ENCODE measurements at places on chromosomes 11 and 22. TPM values are rescaled to one million over a fixed set of nuclear protein-coding genes. Genes with fewer than 3 reads are reported as not detected.

The SMTNL1 gene
- total RNA-seq: not detected

The ESAM gene
- total RNA-seq: 8.3 TPM

The CENPM gene
- 8.1 TPM for total RNA-seq

The PLAAT4 gene
- total RNA-seq: 10.6 TPM

The DCHS1 gene
- 48.4 TPM for total RNA-seq

The ROBO4 gene
- 8.1 TPM for total RNA-seq

The RAG2 gene
- not detected for total RNA-seq

The CDC42EP1 gene
- 3.2 TPM for total RNA-seq

Data from diencephalon (tissue), 1 donor.